ENCODE measurements at places on chromosomes 13 and 19.

DNA sequence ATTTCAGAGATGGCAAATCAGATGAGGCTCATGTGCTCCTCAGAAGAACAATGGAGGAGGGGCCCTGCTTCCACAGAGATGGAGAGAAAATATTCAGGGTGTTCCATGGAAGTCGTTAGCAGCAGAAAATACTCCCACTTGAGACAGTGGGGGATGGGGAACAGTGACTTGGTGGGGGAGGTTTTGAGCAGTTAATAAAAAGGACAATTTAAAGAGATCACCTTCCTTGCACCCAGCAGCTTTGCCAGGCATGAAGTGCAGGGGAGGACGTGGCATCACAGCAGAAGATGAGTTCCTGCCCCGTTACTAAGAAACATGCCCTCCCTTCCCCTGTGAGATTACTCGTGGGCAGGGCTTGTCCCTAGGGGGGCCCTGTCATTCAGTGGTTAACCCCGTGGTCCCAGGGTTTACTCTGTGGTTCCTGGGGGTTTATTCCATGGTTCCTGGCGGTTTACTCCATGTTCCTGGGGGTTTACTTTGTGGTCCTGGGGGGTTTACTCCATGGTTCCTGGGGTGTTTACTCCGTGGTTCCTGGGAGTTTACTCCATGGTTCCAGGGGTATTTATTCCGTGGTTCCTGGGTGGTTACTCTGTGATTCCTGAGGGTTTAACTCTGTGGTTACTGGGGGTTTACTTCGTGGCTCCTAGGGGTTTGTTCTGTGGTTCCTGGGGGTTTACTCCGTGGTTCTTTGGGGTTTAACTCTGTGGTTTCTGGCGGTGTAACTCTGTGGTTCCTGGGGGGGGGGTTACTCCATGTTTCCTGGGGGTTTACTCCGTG is 49.2 kb downstream of the TMEM255B start:
- DNase-seq = no peak

DNA sequence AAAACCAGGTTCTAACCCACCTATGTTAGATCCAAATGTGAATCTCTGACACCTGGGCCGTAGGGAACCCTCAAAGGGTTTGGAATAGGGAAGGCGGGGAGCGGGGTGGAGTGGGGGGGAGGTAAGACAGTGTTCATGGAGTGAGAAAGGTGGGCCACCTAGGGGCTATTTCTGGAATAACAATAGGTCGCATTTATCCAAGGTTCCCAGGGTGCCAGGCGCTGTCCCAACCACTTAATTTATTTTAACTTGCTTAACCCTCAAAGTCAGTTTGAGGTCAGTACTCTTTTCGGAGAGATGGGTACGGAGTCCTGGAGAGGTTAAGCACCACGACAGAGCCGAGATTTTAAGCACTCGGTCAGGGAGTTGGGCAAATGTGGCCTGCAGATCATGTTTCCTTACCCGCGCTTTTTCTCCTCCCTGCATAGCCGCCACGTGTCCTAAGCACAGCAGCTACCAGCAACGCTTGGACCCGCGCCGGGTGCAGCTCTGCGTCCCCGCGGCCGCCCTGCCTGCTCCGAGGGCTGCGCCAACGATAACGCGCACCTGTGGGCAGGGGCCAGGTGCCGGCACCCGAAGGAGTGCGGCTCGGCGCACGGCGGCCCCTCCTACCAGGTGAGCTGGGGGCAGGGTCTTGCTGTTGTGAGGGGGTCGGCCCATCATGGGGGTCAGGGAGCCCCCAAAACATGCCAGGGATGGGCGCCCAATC is 25.0 kb upstream of the FXYD3 start:
- DNase-seq = peak; percentile 63

DNA sequence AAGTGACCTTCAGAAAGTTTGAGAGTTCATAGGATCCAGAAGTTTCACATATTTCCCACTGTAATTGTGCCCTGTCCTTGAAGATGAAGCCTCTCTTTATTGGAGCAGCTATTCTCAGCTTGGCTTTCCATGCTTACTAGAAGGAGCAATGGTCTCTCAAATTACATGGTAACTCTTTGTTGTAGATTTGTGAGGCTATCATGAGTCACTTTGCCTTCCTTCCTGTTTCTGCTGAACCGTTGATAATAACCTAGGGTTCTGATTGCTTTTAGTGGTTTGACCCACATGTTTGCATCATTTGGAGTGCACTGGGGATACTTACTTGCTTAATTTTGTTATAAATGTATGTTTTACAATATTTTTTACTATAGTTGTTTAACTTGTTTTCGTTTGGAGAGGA is 772.9 kb upstream of the SLITRK6 start:
- peak; percentile 51 for DNase-seq

- DNase-seq = no peak
These were observed 959 bp downstream of the CHMP2A start for GRCh38 chr19:58553799-58554493.

DNA sequence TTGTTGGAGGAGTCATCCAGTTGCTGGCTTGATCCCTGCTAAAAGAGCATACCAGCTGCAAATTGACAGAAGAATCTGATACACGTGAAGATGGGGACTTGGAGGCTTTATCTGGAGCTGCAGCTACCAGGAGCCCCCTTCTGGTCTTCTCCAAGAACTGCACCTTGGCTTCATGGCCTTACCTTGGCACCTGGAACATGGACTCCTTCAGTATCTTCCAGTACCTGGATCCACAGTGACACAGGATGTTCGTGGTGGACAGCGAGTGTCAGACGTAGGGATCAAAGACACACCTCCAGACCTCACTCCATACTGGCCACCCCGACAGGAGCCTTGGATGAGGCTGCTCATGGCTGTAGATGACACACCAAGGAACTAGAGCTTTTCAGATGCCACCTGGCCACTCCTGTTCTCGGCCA is 9.9 kb upstream of the ACSBG2 start:
- peak; percentile 57 for DNase-seq

DNA sequence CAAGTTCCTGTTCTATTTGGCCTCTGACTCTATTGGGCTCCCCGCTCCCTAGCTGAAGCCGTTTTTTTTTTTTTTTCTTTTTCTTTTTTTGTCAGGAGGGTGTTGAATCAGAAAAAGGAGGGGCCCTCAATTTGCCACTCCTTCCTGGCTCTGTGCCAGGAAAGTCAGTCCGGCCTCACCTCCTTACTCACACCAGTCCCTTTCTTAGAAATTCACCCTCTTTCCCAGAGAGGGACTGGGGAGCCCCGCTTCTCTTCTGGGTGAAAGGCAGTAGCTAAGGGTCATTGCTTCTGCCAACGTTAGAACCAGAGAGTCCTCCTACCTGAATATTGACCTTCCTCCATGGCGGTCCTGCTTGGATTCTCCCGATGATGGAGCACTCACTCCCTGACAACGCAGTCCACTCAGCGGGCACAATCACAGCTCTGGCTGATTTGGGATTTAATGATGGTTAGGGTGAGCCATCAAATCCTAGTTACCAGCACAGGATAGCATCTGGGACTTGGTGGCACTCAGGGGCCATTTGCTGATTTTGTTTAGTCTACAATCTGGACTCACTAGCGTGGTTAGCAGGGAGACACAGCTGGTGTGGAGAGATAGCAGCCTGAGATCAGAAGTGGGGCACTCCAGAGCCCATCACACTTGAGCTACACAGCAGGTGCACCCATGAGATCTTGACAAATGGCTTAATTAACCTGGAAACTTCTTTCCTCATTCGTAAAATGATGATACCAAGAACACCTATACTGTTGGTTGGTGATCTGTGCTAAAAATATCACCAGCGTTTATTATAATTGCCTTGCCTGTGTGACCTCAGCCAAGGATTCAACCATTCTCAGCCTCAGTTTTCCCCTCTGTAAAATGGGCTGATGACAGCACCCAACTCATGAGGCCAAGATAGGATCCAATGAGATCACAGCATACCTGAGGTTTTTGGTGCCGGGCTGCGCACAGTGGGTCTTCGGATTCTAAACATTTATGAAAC is 2.2 kb downstream of the FCER2 start:
- DNase-seq = no peak

GRCh38 chr13:107421951-107422350 is 793.4 kb downstream of the LIG4 start:
- no peak for DNase-seq

DNA sequence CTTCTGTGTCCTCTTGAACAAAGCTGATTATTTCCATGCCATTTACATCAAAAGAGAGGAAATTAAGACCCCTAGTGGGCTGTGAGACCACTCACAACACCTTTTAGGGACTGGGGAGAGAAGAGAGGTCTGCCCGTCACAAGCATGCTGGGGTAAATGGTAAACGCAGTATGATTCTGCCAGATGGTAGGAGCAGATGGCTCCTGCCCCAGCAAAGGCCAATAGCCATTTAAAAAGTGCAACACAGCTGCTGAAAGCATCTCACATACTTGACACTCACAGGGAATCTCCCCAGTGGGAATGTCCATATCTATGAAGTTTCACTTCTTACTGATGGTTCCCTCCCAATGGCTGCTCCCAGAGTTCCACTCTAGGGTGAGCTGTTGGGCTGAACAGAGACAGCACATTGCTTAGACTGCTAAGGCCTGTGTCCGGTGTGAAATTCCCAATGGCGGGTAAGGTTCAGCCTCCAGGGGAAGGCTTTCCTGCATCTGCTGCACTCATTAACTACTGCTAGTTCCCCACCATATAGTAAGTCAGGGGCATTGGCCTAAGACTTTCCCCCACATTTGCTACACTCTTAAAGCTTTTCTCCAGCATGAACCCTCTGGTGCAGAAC is 7.4 kb downstream of the ZNF671 start:
- no peak for DNase-seq

GRCh38 chr13:60355056-60355455 is 42.0 kb upstream of the TDRD3 start:
- no peak for DNase-seq

GRCh38 chr19:33785795-33786194 is 10.9 kb upstream of the KCTD15 start:
- DNase-seq = no peak

GRCh38 chr19:41225238-41226052 is 6.4 kb downstream of the AXL start:
- peak; percentile 78 for DNase-seq

GRCh38 chr19:45150751-45151281 is 10.0 kb downstream of the NKPD1 start:
- no peak for DNase-seq

- no peak for DNase-seq
These were observed 4.7 kb upstream of the SIGLECL1 start for GRCh38 chr19:51246164-51246552.

- no peak for DNase-seq
These were observed 18.9 kb downstream of the MPND start for GRCh38 chr19:4362101-4362828.

- DNase-seq = no peak
These were observed 142.5 kb upstream of the TRPC4 start for GRCh38 chr13:38012096-38012495.

- DNase-seq = no peak
These were observed 25.4 kb downstream of the PCDH9 start for GRCh38 chr13:67204764-67205163.

GRCh38 chr19:51319649-51320279 is 8.3 kb downstream of the IGLON5 start:
- DNase-seq = no peak

DNA sequence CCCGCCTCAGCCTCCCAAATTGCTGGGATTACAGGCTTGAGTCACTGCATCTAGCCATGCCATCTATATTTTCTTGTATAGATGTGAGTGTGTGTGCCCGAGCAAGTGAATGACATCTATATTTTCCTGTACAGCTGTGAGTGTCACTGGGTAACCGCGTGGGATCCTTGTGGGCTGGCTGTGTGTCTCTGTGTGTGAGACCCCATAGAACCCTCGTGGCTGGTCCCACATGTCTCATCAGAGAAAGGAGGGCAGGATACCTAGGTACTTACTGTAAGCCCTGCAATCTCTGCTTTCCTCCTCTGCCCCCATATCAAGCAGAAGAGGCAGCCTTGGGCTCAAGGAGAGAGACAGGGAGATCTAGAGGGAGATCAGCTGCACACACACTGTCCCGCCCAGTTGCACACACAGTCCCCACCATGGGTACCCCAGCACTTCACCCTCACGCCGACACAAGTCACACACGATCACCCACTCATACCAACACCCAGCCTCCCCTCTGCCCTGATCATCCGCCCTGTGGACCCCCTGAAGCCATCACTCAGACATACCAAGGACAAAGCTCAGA is 655 bp downstream of the DENND1C start:
- DNase-seq = no peak

DNA sequence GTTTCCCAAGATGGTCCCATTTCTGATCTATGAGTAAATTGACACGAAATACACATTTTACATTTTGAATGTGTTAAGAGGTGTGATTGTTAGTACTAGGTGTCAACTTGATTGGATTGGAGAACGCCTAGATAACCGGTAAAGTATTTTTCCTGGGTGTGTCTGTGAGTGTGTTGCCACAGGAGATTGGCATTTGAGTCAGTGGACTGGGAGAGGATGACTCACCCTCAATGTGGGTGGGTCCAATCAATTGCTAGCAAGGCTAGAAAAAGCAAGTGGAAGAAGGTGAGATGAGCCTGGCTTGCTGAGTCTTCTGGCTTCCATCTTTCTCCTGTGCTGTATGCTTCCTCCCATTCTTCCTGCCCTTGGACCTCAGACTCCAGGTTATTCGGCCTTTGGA is 960.7 kb upstream of the PCDH9 start:
- no peak for DNase-seq

- no peak for DNase-seq
These were observed 42.0 kb upstream of the NFIC start for GRCh38 chr19:3324405-3324856.

- peak; percentile 19 for DNase-seq
These were observed 607 bp upstream of the SYNE4 start for GRCh38 chr19:36009220-36009619.

GRCh38 chr19:30523791-30524190 is 151.6 kb downstream of the ZNF536 start:
- no peak for DNase-seq

DNA sequence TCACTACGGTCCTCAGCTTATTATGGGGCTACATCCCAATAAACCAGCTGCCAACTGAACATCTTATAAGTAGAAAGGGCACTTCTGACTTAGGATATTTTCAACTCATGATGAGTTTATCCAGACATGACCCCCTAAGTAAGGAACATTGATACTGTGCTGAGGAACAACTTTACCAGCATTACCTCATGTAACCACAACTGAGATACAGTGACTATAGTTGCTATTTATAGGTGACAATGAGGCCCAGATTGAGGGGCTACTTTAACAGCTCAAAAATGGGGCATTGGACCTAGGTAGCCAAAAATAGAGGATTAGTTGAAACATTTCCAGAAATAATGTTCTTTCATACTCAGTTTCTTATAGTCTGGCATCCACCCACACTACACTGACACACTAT is 26.8 kb downstream of the SKA3 start:
- DNase-seq = no peak

DNA sequence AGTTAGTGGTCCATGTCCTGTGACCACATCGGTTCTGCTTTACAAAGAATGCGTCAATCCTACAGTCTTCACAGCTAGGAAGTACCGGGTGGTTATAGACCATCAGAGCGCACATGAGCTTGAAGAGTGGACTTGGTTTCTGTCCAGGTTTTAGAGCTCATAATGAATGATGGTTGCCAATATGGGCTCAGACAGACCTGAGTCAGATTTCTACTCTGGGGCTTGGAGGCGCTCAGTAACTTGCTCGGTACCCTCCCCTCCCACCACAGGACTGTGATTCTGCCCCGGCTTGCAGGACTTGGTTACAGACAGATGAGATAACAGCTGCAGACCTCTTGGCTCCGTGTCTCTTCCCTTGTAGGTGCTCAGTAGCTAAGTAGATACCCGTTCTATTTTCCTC is 284.7 kb downstream of the TSHZ3 start:
- no peak for DNase-seq

Measured in COLO829 (cell line).